ENCODE measurements at places on chromosomes 16 and 17.

- no peak for DNase-seq
Observed at GRCh38 chr16:2213817-2214718, 572 bp downstream of the PGP start.

- DNase-seq, result no peak
Observed at GRCh38 chr17:29091606-29092289, 48.8 kb downstream of the PIPOX start.

- no peak for DNase-seq
Observed at GRCh38 chr16:8832717-8833105, 35.1 kb downstream of the PMM2 start.

DNA sequence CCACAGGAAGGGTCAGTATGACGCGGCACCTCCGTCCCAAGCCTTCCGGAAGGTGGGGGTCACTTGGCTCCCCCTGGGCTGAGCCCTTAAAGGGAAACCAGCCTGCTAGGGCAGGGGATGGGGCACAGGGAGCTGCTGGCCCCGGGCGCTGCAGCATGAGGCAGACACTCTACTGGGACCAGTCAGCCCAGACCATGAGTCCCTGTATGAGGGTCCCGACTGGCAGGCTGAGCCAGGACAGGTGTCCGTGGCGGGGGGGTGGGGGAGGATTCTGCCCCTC, 43.4 kb upstream of the ZC3H18 start:
- no peak for DNase-seq

- DNase-seq, result no peak
Observed at GRCh38 chr17:12620200-12620720, 45.4 kb upstream of the MYOCD start.

DNA sequence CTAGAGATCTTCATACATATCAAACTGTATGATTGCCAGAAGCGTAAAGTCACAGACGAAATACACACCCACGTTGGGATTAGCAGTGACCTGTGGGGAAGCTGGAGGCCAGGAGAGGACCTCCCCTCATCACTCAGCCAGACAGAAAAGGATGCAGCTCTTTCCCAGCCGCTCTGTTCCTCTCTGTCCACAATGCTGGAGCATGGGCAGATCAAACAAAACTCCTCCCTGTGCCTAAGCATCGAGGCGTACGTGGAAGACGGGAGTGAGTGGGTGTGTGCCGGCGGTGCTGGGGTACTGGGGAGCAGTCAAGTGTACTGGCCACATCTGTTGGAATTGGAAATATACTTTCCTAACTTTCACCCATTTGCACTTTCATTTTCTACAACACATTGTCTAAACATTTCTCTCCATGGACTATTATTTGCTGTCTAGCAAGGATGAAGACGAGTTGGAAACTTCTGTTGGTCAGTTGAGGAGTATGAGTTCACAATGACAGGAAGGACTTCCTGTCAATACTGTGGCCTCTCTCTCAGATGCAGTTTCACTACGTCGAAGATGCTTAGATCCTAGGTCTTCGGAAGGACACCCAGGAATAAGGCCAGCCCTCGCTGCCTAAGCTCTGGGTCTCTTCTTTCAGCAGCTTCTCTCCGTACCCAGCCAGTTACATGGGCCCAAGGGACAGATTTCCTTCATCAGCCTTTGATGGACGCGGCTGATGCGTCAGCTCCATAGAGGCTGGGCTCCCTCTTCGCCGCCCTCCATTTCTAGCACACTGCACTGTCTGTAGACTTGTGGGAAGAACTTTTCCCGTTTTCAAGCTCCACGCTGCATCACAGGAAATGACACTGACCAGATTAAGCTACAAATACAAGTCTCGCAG, 30.6 kb upstream of the ENDOV start:
- DNase-seq, result no peak

GRCh38 chr17:19002805-19003542, 1.6 kb downstream of the FAM83G start:
- DNase-seq, result no peak

- DNase-seq, result no peak
Observed at GRCh38 chr17:71849783-71850768, 270.7 kb upstream of the SOX9 start.

- no peak for DNase-seq
Observed at GRCh38 chr17:47888293-47888692, 7.7 kb upstream of the SP2 start.

DNA sequence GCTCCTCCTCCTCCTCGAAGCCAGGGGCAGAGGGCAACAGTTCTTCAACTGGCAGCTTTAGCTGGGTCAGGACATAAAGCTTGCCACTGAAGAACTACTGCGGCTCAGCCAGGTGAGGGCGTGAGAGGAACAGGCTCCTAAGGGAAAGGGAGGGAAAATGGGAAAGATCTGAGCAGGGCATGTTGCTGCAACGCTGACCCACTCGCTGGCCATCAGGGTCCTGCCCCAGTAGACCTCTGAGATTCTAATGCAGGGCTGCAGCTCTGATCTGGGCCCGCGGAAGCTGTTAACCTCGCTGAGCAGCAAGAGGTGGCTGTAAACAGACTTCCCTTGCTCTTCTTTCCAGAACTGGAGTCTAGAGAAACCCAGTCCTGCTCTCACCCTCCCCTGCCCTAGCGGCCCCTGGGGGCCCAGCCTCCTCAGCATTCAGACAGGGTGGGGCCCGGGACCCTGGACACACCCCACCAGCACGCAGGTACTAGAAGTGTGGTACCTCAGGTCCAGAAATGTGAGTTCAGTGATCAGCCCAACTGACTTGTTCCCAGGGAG, 3.8 kb upstream of the TLCD2 start:
- no peak for DNase-seq

DNA sequence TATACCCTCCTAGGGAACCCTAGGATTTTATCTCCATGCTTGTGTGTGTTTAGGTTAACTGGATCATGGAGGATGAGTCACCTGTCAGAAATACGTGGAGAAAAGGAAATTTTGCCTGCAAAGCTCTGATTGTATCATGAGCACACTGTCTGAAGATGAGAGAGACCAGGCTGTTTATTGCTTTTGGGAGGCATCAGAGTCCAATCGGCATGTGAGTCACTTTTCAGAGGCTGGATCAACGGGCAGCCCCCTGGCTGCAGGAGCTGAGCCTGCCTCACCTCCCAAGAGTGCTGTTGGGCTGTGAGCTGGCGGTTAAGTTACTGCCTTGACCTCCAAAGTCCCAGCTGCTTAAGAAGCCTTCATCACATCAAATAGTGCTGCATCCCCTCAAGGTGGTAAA, 41.5 kb upstream of the MED9 start:
- DNase-seq, result no peak

- peak; percentile 19 for DNase-seq
Observed at GRCh38 chr16:47311738-47312505, 148.9 kb downstream of the ITFG1 start.

GRCh38 chr16:68356919-68357286, 46.1 kb downstream of the PRMT7 start:
- DNase-seq, result no peak

DNA sequence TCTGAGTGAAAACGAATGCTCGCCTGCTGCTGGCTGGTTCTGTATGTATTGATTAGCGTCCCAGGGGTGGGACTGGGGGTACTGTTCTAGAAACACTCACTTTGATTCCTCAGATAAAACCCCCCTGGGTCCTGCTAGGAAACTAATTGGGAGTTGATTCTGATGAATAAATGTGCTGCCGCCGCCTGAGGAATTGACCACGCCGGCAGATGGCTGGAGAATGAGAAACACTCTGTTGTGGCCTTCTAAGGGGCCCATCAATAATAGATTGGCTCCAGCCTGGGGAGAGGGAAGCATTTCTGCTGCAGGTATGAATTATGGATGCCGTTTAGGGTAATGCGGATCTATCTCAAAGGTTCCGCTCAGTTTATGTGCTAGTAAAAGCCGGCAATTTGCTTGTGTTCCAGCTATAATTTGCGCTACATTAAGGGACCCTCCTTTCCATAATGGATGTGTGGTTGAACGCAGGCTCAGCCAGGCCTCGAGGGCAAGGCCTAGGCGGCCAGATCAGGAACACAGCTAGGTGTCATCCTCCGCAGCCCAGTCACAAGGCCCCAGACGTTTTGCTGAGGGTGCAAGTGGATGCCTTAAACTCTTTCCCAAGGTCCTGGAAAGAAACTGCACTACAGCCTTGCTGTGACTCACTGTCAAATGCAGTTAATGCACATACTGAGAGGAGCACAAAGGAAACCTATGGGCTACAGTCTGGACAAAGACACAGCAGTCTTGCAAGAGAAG, 132.2 kb upstream of the HS3ST2 start:
- DNase-seq, result no peak

- DNase-seq, result no peak
Observed at GRCh38 chr16:23567602-23568001, 10.1 kb downstream of the UBFD1 start.

GRCh38 chr16:56202036-56202435, 10.7 kb downstream of the GNAO1 start:
- DNase-seq, result no peak

DNA sequence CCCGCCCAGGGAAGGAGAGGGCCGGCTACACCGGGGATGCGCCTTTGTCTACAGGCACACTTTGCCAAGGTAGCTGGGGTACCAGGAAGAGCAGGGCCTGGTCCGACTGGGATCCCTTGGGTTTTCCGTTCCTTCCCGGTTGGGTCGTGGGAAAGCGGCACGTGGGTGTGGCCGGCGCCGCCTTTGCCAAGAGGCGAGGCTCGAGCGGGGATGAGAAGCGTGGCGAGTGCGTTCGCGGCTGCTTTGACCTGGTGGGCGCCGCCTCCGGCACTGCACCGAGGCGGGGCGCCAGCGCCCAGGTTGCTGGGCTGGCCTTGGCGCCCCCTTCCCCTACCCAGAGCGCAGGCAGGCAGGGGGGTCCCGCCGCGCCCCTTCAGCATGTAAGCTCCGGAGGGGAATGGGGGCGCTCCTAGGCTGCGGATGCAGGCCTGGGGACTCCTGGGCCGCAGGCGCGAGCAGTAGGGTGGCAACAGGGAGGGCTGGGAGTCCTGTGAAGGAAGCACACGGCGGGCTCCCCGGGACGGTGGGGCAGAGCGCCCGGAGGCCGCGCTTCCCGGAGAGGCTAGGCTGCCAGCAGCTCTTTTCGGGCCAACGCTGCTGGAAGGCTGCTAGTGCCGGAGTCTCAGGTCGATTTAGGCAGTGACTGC, 2.0 kb downstream of the HAS3 start:
- no peak for DNase-seq

GRCh38 chr16:49653173-49653570, 202.7 kb downstream of the ZNF423 start:
- no peak for DNase-seq

GRCh38 chr16:13921328-13921727, 1.4 kb downstream of the ERCC4 start:
- no peak for DNase-seq

DNA sequence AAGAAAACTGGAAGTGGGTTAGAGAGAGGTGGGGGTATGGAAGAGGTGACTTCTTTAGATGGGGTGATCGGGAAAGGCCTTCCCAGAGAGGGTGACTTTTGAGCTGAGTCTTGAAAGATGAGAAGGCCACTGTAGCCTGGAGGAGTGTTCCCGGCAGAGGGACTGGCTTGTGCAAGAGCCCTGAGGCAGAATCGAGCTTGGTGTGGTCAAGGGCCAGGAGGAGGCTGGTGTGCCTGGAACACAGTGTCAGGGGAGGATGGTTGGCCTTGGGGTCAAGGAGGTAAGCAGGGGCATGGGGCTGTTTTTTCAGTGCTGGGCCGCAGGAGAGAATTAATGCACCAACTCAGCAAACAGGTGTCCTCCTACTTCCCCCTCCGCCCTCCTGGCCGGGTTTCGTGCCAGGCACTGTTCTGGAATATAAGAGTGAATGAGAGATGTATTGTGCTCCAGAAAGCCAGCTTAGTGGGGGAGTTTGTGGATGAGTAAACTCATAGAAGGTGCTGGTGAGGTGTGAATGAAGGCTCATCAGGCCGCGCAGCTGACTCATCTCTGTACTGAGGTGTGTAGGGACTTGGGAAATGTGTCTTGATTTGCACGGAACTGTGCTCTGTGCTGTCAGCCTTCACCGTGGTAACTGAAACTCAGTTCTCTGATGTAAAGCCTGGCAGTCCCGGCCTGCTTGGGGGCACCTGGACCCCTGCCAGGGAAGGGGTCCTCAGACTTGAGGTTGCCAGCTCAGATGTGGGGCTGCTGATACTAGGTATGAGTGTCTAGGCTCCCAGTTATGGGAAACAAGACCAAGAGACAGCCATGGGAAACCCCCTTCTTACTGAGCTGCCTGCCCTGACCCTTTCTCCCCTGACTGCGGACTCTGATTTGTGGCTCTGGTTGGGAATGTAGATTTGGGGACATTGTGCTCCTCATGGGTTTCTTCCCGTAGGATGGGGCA, 15.3 kb downstream of the KSR1 start:
- peak; percentile 69 for DNase-seq

GRCh38 chr17:1782171-1782567, 20.3 kb downstream of the SERPINF1 start:
- no peak for DNase-seq

GRCh38 chr17:32815460-32815859, 61.5 kb downstream of the MYO1D start:
- DNase-seq, result no peak

DNA sequence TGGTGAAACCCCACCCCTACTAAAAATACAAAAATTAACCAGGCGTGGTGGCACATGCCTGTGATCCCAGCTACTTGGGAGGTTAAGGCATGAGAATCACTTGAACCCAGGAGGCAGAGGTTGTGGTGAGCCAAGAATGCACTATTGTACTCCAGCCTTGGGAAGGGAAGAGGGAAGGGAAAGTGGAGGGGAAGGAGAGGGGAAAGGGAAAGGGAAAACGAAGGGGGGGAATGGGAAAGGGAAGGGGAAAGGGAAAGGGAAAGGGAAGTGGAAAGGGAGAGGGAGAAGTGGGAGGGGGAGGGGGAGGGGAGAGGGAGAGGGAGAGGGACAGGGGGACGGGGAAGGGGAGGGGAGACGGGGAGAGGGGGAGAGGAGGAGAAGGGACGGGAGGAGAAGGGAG, 122.5 kb downstream of the GAS7 start:
- no peak for DNase-seq

DNA sequence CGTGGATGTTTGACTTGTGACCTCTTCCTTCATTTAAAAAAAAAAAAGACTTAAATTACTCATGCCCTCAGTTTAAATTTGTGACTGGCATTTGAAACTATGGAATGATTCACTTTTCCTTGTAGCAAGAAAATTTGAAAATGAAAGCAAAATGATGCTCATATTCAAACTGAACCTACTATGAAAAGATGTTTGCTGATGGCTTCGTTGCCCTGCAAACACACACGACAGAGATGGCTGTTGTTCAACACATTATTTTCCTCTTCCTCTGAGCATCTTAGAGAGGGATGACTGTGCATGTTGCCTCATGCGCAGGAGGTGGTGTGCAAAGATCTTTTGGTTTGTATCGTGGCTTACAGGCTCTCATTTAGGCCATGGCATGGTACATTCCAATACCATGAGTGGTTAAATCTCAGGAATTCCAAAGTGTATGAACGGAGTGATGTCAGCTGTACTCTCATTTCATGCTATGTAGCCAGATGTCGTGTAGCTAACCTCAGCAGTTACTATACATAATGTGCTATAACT, 164.5 kb downstream of the PRKCA start:
- peak; percentile 89 for DNase-seq

GRCh38 chr17:81516439-81516838, 3.8 kb upstream of the ACTG1 start:
- no peak for DNase-seq

GRCh38 chr17:49521471-49522356, 26.6 kb downstream of the NGFR start:
- no peak for DNase-seq

Measured in keratinocyte (primary cell).